ENCODE measurements at places on chromosomes 12 and 14.
A peak's percentile ranks its signal among the peaks of the same experiment; 100 is the strongest.

DNA sequence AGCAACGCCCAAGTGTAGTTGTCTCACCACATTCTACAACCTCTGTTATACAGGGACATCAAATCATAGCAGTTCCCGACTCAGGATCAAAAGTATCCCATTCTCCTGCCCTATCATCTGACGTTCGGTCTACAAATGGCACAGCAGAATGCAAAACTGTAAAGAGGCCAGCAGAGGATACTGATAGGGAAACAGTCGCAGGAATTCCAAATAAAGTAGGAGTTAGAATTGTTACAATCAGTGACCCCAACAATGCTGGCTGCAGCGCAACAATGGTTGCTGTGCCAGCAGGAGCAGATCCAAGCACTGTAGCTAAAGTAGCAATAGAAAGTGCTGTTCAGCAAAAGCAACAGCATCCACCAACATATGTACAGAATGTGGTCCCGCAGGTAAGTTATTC is 123.0 kb downstream of the ARID2 start:
- no peak for ATAC-seq

DNA sequence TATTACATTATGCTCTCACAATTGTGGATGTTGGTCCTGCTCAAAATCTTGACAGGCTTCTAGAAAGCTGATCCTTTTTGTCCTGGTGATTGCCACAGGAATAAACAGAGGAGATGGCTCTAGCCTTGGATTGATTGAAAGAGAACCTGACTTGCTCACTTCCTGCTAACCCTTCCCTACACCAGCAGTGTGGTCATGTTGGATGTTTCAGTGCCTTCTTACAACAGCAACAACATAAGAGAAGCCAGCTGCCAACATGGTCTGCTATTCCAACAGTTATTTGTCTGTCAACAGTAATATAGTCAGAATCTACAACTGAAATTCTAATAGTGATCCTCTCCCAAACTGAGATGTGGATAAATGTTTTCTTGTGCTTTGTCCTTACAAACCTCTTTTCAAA is 311.6 kb upstream of the DIO2 start:
- ATAC-seq: no peak

- no peak for ATAC-seq
These were observed 23.8 kb downstream of the DNM1L start for GRCh38 chr12:32702946-32703345.

- ATAC-seq: peak; percentile 82
These were observed 100.4 kb downstream of the RFLNA start for GRCh38 chr12:124395284-124395752.

- ATAC-seq: no peak
These were observed 35.4 kb downstream of the SPTSSA start for GRCh38 chr14:34426313-34427295.

Data from motor neuron (in vitro differentiated cells).